Stimulated activated CD8-positive, alpha-beta memory T cell treated with anti-CD3 and anti-CD28 coated beads, Interleukin-4, amount 100 ng/mL, for 1 hour (primary cell): ENCODE measurements at places on chromosomes 3 and 15.

GRCh38 chr15:42507514-42507913 is 12.1 kb downstream of the SNAP23 start:
- DNase-seq = no peak

DNA sequence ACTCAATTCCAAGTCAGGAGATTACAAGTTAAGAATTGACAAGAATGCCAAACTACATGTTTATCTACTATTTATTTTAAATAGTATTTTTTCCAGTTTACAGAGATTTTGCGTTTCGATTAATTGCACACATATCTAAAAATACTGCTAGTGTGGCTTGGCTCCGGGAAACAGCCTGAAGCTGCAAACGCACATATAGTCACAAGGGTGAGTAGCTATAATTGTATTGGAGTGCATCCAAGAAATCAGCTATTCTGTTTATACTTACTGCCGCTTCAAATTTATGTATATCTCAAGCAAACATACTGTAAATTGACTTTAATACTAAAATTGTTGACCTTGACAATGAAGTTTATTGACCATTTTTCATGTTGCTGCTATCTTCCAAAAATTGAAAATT is 77.0 kb upstream of the PLSCR5 start:
- DNase-seq = no peak

DNA sequence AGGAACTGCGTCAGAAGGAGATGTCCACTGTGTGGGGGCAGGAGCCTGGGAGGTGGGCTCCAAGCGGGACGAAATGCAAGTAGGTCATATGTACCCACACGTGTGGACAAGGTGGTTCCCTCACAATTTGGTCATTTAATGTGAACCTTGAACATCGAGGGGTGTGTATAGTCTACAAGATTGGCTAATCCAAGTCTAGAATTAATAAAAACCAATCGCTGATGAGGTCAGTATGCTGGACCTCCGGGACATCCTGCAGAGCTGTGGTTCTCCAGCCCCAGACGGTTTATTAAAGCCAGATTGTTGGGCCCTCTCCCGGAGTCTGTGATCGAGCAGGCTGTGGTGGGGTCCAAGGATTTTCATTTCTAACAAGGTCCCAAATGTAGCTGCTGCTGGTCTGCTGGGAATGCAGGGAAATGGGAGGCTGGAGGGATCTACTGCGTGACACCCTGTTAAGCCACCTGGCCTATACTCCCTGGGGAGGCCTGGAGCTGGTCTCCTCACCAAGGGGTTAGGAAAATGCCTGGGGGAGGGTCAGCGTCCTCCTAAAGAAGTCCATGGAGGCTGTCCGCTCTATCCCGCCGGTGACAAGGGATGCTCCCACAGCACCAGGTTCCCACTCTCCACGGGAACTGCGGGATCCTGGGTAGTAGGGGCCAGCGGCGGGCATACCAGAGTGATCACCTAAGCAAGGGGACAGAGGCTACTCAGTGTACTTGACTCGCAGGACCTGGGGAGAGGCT is 25.1 kb downstream of the PCSK6 start:
- DNase-seq = no peak

DNA sequence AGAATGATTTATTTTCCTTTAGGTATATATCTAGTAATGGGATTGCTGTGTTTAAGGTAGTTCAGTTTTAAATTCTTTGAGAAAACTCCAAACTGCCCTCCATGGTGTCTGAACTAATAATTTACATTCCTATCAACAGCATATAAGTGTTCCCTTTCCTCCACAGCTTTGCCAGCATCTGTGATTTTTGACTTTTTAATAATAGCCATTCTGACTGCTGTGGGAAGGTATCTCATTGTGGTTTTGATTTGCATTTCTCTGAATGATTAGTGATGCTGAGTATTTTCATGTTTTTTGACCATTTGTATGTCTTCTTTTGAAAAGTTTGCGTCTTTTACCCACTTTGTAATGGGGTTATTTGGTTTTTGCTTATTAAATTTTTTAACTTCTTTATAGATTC is 571.6 kb upstream of the CCDC54 start:
- DNase-seq = no peak

DNA sequence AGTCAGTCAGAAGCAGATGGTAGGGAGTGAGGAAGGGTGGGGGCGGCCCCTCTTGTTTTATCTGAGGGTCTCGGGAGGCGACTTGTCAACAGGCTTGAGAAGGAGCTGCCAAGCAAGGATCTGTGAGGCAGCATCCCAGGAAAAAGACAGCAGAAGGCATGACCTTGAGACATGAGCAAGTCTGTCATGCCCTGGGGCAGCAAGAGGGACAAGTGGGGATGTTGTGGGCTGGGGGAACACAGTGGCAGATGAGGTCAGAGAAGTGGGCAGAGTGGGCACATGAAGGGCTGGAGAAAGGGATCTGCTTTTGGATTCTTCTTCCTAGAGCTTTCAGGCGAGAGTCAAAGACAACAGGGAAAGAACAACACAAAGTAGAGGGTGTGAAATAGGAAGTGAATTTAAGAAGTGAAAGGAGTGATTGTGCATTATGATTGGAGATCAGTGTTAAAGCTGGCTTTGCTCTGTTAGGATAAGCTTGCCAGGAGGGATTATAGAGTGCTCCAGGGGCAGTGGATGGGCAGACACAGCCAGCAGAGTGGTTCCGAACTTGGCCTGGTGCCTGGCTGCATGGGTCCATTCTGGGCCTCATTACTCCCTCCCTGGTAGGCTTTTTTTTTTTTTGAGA is 73.3 kb downstream of the USP13 start:
- no peak for DNase-seq

- no peak for DNase-seq
Measured at GRCh38 chr3:108202080-108202479, 20.1 kb downstream of the IFT57 start.

GRCh38 chr15:95603802-95604201 is 726.7 kb upstream of the NR2F2 start:
- no peak for DNase-seq

- DNase-seq = no peak
Measured at GRCh38 chr3:94513600-94513999, 450.7 kb downstream of the NSUN3 start.

GRCh38 chr15:63403254-63403945 is 21.8 kb upstream of the CA12 start:
- DNase-seq = no peak

GRCh38 chr3:48217449-48217848 is 5.8 kb upstream of the CAMP start:
- DNase-seq = no peak

GRCh38 chr3:53109190-53109589 is 21.0 kb downstream of the RFT1 start:
- no peak for DNase-seq

- DNase-seq = no peak
Measured at GRCh38 chr3:135756106-135756668, 209.3 kb upstream of the PPP2R3A start.

GRCh38 chr15:91769894-91770293 is 83.6 kb upstream of the SLCO3A1 start:
- DNase-seq = no peak

GRCh38 chr3:64224826-64225610 is at the start of gene PRICKLE2:
Gene PRICKLE2 (minus strand): TSS chr3:64225466. CDS start chr3:64198927, 26,539 bp downstream.
- DNase-seq = no peak

GRCh38 chr3:8730656-8731055 is 2.9 kb upstream of the CAV3 start:
- DNase-seq = no peak
